ENCODE measurements at places on chromosomes 6 and 20. TPM values are rescaled to one million over a fixed set of nuclear protein-coding genes. Genes with fewer than 3 reads are reported as not detected.

DNA sequence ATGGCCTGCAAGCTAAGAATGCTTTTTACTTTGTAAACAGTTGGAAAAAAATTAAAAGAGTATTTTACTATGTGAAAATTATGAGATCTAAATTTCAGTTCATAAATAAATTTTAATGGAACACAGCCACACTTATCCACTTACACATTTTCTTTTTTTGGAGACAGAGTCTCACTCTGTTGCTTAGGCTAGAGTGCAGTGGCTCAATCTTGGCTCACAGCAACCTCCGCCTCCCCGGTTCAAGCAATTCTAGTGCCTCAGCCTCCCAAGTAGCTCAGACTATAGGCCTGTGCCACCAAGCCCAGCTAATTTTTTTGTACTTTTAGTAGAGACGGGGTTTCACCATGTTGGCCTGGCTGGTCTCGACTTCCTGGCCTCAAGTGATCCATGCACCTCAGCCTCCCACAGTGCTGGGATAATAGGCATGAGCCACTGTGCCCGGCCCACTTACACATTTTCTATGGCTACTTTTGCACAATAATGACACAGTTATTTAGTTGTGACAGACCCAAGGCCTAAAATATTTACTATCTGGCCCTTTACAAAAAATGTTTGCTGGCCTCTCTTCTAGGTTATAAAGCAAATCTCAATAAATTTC is 109.6 kb downstream of the INSM1 start:
- DNase-seq: no peak

DNA sequence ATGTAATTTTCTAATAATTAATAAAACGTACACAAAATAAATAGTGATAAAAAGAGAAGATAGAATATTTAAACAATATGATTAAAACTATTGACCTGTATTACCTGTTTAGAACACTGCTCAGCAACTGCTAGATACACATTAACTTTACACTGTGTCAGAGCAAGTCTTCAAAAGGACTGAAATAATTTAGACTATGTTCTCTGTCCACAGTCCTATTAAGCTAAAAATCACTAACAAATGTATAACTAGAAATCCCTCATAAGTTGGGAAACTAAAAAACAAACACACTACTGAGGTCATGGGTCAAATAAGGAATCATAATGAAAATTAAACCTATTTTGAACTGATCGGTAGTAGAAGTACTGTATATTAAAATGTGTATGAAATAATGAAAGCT is 181.7 kb downstream of the QKI start:
- no peak for DNase-seq

DNA sequence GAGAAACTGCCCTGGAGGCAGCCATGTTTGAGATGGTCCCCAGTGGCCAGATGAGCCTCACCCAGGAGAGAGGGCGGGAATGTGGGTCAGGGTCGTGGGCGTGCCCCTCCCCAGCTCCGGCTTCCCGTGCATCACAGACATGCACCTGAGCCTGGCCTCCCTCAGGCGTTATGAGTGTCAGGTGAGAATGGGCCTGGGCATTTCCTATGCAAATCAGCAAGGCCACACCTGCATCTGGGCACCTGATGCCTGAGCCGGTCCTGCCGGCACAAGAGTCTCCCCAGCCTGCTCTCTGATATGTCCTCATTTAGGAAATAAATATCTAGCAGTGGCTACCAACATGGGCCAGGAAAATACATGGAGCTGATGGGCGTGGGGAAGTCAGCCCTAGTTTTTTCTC is 82.4 kb downstream of the RAMACL start:
- no peak for DNase-seq

SNRNP48 gene
- 4.2 TPM for polyA plus RNA-seq

- DNase-seq: no peak
Observed at GRCh38 chr20:4089756-4090487, 74.6 kb upstream of the RNF24 start.

STXBP5 gene
- polyA plus RNA-seq: 4.7 TPM

DNA sequence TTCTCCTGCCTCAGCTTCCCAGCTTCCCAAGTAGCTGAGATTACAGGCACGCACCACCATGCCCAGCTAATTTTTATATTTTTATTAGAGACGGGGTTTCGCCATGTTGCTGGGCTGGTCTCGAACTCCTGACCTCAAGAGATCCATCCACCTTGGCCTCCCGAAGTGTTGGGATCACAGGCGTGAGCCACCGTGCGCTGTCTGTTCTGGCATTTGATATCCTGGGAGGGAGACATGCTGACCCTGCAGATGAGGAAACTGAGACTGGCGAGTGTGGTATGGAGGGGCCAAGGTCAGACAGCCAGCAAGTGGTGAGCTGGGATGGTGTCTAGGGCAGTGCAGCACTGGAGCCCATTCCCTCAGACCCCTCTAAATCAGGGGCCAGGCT is 44.6 kb downstream of the SRC start:
- DNase-seq: no peak

- no peak for DNase-seq
Observed at GRCh38 chr6:100810015-100810414, 71.1 kb downstream of the ASCC3 start.

HLA-DQB1 gene
- not detected for polyA plus RNA-seq

DLGAP4 gene
- polyA plus RNA-seq: 57.5 TPM

DNA sequence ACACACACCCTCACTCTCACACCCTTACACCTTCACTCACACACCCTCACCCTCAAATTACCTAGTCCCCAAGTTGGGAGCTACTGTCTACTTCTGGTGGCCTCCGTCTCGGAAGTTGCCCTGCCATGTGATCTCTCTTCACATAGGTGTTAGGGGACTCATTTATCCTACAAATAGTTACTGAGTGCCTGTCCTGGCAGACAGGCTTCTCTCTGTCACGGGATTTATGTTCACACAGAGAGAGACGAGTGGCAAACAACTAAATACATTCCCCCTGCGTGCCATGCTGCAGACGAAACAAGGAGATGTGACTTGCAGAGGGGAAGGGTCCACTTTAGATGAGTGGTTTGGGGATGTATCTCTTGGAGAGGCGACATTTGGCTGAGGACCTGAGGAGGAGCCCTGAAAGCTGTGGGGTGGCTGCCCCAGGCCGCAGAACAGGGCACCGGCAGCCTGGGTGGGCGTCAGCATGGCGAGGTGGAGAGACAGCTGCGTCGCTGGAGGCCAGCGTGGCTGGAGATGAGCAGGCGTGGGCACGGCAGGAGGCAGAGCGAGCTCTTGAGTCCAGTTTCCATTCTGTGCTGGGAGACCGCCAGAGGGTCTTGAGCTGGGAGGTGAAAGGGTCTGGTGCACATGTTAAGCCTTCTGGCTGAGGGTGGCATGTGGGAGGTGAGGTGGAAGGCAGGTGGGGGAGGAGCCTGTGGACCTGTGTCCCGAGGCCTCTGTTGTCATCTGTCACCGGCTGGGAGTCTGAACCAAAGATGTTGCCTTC is 17.2 kb downstream of the DYNLT1 start:
- DNase-seq: no peak

TRIM10 gene
- not detected for polyA plus RNA-seq

GRCh38 chr6:300494-301198 is 8.4 kb downstream of the DUSP22 start:
- DNase-seq: no peak

TRERF1 gene
- polyA plus RNA-seq: 0.73 TPM

- DNase-seq: no peak
Observed at GRCh38 chr6:15421945-15422733, 176.3 kb downstream of the JARID2 start.

CALHM6 gene
- 0.08 TPM for polyA plus RNA-seq

GRCh38 chr6:153001767-153002612 is 519 bp downstream of the MTRF1L start:
- peak; percentile 59 for DNase-seq

- DNase-seq: no peak
Observed at GRCh38 chr6:116374586-116374985, 3.8 kb downstream of the DSE start.

DNA sequence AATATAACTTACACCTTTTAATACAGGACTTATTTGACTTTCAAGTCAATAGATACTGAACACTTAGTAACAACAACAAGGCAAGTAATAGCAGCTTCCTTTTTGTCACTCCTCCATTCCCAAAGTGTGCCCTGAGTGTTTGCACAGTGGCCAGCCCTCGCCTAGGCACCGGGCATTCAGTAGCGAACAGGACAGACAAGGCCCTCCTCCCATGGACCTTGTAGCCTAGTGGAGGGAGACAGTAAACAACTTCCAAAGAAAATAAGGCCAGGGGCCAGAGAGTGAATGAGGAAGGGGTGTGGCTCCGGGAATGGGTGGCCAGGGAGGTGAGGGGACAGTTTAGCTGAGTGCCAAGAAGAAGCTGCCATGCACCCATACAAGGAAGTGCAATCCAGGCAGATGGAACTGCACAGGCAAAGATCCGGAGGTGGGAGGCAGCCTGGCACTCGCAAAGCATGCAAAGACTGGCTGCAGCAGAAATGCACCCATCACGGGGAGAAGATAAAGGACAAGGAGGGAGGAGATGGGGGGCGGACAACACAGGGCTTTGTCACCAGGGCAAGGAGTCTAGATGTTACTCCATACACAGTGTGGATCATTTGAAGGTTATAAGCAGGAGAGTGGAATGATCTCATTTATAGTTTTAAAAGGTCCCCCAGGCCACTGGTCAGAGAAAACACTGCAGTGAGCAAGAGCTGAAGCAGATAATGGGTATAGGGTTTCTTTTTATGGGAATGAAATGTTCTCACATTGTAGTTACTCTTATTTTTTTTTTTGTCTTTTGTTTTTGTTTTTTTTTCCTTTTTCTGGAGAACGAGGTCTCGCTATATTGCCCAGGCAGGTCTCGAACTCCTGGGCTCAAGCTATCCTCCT is 32.2 kb downstream of the ATP9A start:
- no peak for DNase-seq

GRCh38 chr6:111173341-111173740 is 86.0 kb downstream of the SLC16A10 start:
- DNase-seq: no peak

GRCh38 chr6:7421066-7421465 is 31.5 kb downstream of the RIOK1 start:
- DNase-seq: no peak

EPPIN gene
- polyA plus RNA-seq: not detected

DNA sequence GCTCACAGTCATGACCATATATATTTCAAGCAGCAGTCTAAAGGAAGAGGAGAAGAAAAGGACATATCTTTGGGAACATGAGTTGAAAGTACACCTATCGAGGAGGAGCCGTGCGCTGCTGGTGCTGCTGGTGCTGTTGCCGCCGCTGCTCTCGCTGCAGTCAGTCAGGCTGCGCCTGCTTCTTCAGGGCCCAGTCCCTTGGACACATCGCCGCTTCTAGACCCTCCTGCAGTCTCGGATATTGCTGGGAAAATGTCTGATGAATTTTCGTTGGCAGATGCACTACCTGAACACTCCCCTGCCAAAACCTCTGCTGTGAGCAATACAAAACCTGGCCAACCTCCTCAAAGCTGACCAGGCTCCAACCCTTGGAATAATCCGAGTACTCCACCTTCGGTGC is 8.2 kb upstream of the ASCC3 start:
- DNase-seq: no peak

DNA sequence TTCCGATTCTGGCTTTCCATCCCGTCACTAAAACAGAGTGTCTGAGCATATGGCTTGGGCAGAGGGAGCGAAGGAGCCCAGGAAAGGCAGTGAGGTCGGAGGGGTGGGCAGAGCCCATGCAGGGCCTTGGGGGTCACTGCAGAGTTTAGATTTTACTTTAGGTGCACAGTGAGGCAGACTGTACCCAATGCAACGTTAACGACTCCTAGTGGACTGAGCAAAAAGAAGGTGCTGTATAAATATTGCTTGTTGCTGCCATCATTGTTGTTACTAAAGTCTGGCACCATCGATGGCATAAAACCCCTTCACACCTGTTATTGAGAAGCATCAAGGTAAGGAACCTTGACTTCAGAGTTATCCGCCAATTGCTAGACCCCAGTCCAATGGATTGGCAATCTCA is 119.0 kb downstream of the EYA2 start:
- no peak for DNase-seq

MYLK4 gene
- polyA plus RNA-seq: 0.41 TPM

DNA sequence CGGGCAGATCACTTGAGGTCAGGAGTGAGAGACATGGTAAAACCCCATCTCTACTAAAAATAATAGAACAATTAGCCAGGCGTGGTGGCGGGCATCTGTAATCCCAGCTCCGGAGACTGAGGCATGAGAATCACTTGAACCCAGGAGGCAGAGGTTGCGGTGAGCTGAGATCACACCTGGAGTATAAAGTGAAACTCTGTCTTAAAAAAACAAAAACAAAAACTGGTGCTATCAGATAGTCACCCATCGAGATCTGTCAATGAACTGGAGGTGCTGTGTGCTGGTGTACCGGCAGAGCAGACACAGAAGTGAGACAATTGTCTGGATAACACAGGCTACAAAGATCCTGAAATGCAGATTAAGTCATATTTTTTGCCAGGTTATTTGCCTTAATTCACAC is 24.7 kb downstream of the CTCFL start:
- DNase-seq: no peak

- DNase-seq: no peak
Observed at GRCh38 chr6:98836025-98836961, 1.9 kb downstream of the POU3F2 start.

NT5E gene
- polyA plus RNA-seq: 59.3 TPM

DNA sequence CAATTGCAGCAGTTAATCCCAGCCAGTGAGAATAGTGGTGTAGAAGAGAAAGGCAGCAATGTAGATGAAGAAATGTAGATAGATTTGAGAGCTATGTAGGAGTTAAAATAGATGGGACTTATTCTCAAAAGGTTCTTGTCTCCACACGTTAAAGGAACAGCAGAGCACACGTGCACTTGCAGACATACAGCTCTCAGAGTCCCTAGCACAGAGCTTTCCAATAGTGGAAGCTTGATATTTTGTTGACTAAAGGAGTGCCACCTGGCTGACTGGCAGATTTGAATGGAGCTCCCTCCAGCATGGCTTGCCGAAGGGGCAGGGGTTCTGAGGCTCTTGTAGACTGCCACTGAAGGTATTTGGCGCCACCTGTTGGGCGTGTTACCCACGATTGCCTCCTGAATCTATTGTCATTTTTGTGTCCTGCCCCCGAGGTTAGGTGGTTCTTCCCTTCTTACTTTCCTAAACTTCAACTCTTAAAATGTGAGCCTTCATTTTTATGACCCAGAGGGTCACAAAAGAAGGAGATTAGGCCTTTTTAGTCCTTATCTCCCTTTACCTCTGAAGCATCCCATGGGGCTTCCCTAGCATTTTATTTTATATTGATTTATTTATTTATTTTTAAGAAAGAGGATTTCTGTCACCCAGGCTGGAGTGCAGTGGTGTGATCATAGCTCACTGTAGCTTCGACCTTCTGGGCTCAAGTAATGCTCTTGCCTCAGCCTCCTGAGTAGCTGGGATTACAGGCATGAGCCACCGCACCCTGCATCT is 16.4 kb downstream of the BRD2 start:
- DNase-seq: peak; percentile 87

- DNase-seq: no peak
Observed at GRCh38 chr20:60586269-60587050, 628.2 kb downstream of the CDH26 start.

C6orf52 gene
- polyA plus RNA-seq: 0.27 TPM

- DNase-seq: no peak
Observed at GRCh38 chr6:112004201-112005012, 49.5 kb upstream of the CCN6 start.

SAMD3 gene
- polyA plus RNA-seq: not detected

DNA sequence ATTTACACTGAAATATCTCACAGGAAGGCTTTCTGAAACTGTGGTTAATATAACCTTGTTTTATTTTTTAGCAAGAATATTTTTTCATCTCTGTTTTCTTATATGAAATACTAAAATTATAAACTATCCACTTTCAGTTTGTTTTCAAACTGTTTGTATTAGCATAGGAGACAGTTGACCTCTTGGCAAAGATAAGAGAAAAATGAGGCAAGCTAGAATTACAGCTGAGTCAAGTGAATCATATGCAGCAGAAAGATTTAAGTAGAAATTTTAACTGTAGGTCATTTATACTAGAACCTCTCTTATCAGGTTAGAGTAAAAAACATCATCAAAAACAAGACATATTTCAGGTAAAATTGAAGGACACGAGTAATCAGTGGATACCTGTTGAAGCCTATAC is 792.6 kb downstream of the PHF3 start:
- DNase-seq: no peak

Data from endothelial cell of umbilical vein (primary cell).